Liver (tissue), 10 donors: ENCODE measurements at places on chromosomes 5 and 9. TPM values are rescaled to one million over a fixed set of nuclear protein-coding genes. Genes with fewer than 3 reads are reported as not detected.

The KCNIP1 gene
- 0.23 TPM for total RNA-seq

- no peaks in the 10 kb centered on the region for H3K36me3 ChIP-seq
- H3K27ac ChIP-seq, result no peak overlapping the region
- peak overlapping the region; percentile 39 for H3K4me3 ChIP-seq
- H3K4me1 ChIP-seq, result peaks cover 24% of the 10 kb centered on the region
Observed at GRCh38 chr5:135030123-135030955, 3.7 kb downstream of the PITX1 start.

GRCh38 chr9:107270580-107270979 is 12.5 kb upstream of the RAD23B start:
- DNase-seq, result no peak
- no peaks in the 10 kb centered on the region for H3K27me3 ChIP-seq
- H3K4me3 ChIP-seq, result no peak overlapping the region

GRCh38 chr5:124884114-124884513 is 137.7 kb upstream of the ZNF608 start:
- H3K27ac ChIP-seq, result no peak overlapping the region
- no peaks in the 10 kb centered on the region for H3K27me3 ChIP-seq

DNA sequence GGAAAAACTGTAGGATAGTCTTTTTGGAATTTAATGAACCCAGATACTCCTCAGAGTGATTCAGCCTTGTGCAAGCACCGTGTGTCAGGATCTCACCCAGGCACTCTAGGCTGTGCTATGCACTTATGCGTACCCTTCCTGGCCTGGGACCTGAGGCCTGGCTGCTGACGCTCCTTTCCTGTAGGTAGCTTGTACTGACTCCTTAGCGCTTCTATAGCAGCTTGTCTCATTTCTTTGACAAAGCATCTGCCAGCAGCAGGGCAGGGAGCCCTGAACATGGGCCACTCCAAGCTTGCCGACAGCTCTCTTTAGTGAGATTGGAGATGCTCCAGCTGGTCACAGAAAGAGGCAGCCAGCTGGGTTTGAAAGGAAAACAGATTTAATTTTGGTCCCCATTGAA is 147.3 kb downstream of the SGCD start:
- H3K4me3 ChIP-seq, result no peak overlapping the region
- H3K4me1 ChIP-seq, result no peaks in the 10 kb centered on the region
- H3K27ac ChIP-seq, result no peak overlapping the region
- DNase-seq, result no peak

DNA sequence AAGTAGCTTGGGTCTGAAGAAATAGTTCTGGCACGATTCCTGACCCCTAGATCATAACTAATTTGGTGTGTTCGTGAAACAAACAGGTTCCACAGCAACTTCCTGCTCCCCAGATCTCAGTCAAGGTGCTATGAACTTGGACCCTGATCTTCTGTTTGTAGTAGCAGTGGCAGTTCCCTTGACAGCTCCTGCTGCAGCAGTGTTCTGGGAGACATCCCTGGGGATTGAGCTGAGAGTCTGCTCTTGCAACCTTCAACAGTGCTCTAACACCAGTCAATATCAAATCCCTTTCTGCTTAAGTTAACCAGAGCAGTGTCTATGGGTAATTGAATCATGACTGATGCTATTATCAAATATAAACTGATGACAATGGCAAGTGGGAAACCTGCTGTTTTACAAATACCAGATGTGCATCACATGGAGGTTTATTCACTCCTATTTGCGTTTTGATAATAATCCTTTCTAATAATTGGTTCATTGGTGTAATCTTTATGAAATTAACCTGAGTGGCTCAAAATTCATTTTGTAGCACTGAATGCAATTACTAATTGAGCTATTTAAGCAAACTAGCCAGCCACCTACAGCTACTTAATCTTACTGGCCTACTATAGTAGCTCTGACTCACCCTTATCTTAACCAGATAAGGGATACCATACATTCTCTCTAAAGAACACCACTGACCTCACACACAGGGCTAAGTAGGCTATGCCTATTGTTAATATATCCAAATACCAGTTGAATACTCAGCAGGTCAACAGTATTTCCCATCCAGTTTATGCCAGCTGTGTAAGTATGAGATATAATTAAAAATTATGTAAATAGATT is 21.9 kb downstream of the KDM4C start:
- no peaks in the 10 kb centered on the region for H3K36me3 ChIP-seq
- no peak for DNase-seq
- H3K27me3 ChIP-seq, result no peaks in the 10 kb centered on the region
- H3K4me1 ChIP-seq, result no peaks in the 10 kb centered on the region

DNA sequence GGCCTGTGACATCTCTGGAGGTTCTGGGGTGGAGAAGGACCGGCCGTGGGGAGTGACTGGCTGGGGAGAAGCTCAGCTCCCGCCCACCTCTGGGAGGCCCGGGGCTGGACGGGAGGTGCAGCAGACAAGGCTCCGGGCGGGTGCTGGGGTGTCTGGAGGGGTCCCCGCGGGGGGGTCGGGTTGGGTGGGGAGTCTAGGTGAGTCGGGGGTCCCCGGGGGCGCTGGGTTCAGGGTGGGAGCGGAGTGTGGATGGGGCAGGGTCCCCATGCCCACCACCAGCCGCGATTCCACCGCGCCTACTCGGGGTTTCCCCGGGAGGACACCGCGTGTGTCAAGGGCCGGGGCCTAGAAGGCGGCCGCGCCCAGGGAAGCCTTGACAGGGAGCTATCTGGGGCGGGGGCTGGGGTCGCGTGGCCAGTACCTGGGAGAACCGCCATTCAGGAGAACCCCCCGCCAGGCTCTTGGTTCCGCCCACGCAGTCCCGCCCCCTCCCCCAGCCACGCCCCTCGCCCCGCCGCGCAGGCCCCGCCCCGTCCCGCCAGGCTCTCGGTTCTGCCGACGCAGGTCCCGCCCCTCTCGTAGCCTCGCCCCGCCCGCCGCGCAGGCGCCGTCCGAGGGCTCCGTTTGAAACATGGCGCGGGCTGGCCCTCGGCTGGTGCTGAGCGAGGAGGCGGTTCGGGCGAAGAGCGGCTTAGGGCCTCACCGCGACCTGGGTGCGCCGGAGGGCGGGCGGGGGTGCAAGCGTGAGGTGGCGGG is at the start of gene CEP72:
CEP72 (plus strand) TSS at position 610 of the 756 bp plus-strand sequence; CDS start at position 632, 22 bp downstream.
- DNase-seq, result peak; percentile 96
- no peaks in the 10 kb centered on the region for H3K4me1 ChIP-seq
- H3K27me3 ChIP-seq, result peaks cover 6% of the 10 kb centered on the region
- H3K4me3 ChIP-seq, result peak within 1 kb of the TSS; percentile 93
- H3K36me3 ChIP-seq, result no peaks in the 10 kb centered on the region

DNA sequence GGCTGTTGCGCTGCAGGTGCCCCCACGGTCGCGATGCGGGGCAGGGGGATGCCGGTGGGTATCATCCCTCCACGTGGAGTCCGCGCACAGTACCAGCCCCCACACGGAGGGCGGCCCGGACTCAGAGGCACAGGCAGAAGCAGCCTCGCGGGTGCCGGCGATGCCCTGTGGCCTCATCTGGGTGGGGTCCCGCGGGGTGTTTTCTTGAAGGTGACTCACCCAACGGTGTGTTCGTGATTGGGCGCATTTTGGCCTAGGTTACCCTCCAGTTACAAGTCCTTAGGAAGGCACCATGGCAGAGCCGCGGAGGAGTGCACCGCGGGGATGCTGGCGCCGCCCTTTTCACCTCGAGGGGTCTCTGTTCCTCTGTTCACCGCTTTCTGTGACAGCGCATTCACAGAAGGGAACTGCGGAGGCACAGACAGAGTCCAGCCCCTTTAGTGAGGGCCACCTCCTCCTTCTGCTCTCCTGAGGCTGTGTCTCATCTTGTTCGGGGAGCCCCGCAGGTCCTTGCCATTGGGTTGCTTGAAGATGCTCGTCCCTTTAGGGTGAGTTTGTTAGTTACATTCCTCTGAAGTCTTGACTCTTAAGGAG is 21.6 kb upstream of the EXOC3 start:
- H3K4me3 ChIP-seq, result no peak overlapping the region
- no peaks in the 10 kb centered on the region for H3K27me3 ChIP-seq
- no peaks in the 10 kb centered on the region for H3K4me1 ChIP-seq
- DNase-seq, result no peak
- peaks cover 1% of the 10 kb centered on the region for H3K36me3 ChIP-seq
- H3K27ac ChIP-seq, result no peak overlapping the region

GRCh38 chr9:127065592-127065991 is 56.8 kb downstream of the ANGPTL2 start:
- no peaks in the 10 kb centered on the region for H3K36me3 ChIP-seq
- H3K4me3 ChIP-seq, result no peak overlapping the region
- no peak for DNase-seq
- H3K4me1 ChIP-seq, result no peaks in the 10 kb centered on the region
- H3K27me3 ChIP-seq, result no peaks in the 10 kb centered on the region
- no peak overlapping the region for H3K27ac ChIP-seq

The ANKDD1B gene
- total RNA-seq, result 1.4 TPM

DNA sequence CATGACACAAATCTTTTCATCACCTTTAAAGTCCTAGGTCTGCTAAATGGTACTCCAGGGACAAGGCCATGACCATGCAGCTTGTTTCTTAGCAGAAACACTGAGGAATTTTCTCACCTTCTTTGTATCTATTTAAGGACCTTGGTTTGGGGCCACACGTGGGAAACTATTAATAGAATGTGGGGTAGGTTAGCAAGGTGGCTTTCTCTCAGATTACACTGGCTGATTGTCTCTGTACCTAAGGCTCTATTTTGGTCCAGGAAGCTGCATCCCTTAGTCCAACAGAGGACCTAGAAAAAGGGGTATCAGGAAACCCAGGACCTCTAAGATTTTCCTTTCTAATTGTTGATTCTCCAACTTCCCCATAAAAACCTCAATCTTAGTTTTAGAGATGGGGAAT is 36.3 kb upstream of the FRMD3 start:
- peaks cover 2% of the 10 kb centered on the region for H3K4me1 ChIP-seq
- DNase-seq, result no peak
- H3K27me3 ChIP-seq, result no peaks in the 10 kb centered on the region

GRCh38 chr9:107439991-107440456 is 49.5 kb downstream of the KLF4 start:
- no peak overlapping the region for H3K27ac ChIP-seq
- no peak overlapping the region for H3K4me3 ChIP-seq
- no peaks in the 10 kb centered on the region for H3K36me3 ChIP-seq
- H3K4me1 ChIP-seq, result no peaks in the 10 kb centered on the region
- no peaks in the 10 kb centered on the region for H3K27me3 ChIP-seq

GRCh38 chr9:114301798-114302565 is 20.9 kb upstream of the ORM1 start:
- H3K4me3 ChIP-seq, result no peak overlapping the region
- peaks cover 13% of the 10 kb centered on the region for H3K36me3 ChIP-seq
- peaks cover 11% of the 10 kb centered on the region for H3K4me1 ChIP-seq
- no peaks in the 10 kb centered on the region for H3K27me3 ChIP-seq

GRCh38 chr9:36173861-36174260 is 4.7 kb downstream of the CCIN start:
- H3K36me3 ChIP-seq, result no peaks in the 10 kb centered on the region
- no peaks in the 10 kb centered on the region for H3K27me3 ChIP-seq
- no peak for DNase-seq

- no peak overlapping the region for H3K4me3 ChIP-seq
- DNase-seq, result no peak
- no peaks in the 10 kb centered on the region for H3K36me3 ChIP-seq
- no peak overlapping the region for H3K27ac ChIP-seq
- no peaks in the 10 kb centered on the region for H3K4me1 ChIP-seq
Observed at GRCh38 chr5:144088206-144089064, 82.0 kb downstream of the YIPF5 start.

The SEMA6A gene
- 11.4 TPM for total RNA-seq

The PTGDS gene
- 5.4 TPM for total RNA-seq

DNA sequence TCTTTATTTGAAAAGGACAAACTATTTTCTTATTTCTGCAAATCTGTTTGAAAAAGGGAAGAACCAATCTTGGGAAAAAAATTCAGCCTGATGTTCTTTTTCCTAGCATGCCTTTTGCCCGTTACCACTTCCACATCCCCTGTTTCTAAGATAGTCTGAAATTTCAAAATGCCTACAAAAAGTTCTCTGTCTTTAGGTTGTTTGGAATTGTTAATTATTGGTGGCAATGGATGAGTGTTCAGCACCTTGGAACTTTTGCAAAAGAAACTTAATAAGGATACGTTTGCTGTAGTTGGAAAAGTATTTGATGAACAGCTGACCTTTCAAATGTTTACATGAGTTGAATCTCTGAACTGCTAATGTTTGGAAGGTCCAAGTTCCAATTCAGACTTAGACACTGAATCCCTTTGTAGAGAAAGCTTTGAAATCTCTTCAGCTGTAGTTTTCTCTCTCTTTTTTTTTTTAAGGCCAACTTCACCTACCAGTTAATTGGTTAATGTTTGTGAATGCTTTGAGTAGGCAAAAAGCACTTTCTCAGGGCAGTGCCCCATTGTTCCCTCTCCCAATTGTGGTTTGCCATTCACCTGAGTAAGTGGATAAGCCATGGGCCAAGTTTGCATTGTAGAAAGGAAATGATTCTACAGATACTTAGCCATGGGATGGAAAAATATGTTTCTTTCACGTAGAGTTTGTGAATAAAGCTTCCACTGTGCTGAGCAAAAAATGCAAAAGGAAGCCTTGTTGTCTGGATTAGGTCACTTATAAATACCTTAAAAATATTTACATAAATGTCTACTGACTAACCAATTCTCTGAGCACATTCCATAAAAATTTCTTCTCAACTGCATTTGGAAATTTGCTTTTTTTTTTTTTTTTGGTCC is 156.4 kb upstream of the ELL2 start:
- H3K27ac ChIP-seq, result peak overlapping the region; percentile 44
- H3K27me3 ChIP-seq, result no peaks in the 10 kb centered on the region
- no peak for DNase-seq
- H3K4me3 ChIP-seq, result no peak overlapping the region

The GDA gene
- total RNA-seq, result 0.37 TPM

DNA sequence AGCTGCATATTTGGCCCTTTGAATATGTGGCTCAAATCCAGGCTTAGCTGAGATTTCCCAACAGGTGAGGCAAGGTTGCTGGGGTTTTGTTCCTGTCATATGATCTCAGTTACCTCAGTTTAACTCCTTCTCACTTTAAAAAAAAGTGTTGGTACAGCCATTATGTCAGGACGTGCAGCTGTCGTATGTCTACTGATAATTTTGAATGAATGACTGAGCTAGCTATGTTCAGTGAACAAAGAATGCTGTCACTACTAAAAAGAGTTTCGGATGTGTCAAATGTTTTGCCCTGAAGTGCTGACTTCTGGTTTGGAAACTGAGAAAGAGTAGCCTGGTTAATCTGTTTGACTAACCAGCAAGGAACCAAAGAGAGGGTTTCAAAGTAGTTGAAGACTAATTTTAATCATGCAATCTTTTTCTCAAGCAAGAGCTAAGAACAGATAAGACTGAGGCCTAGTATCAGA is 106.3 kb upstream of the NR3C1 start:
- H3K4me1 ChIP-seq, result peaks cover 48% of the 10 kb centered on the region
- no peaks in the 10 kb centered on the region for H3K36me3 ChIP-seq
- H3K4me3 ChIP-seq, result no peak overlapping the region
- DNase-seq, result no peak
- no peaks in the 10 kb centered on the region for H3K27me3 ChIP-seq
